CD8-positive, alpha-beta memory T cell (primary cell): ENCODE measurements at places on chromosomes 11 and 22. TPM values are rescaled to one million over a fixed set of nuclear protein-coding genes. Genes with fewer than 3 reads are reported as not detected.
A peak's percentile ranks its signal among the peaks of the same experiment; 100 is the strongest.

DNA sequence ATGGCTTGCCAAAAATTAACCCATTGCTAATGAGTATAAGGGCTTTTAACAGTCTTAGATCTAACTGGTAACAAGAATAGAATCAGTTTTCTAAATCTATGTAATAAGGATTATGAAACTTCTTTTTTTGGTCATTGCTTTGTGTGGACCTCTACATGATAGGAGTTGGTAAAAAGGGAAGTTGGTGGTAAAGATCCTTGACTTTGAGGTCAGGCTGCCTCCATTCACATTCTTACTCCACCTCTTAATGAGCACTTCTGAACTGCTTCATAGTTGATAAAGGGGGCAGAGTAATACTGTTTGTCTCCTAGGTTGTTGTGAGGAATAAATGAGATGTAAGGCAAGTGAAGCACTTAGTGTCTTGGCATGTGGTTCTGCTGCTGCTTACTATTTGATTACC is 10.6 kb downstream of the EIF3M start:
- no peak for DNase-seq

DNA sequence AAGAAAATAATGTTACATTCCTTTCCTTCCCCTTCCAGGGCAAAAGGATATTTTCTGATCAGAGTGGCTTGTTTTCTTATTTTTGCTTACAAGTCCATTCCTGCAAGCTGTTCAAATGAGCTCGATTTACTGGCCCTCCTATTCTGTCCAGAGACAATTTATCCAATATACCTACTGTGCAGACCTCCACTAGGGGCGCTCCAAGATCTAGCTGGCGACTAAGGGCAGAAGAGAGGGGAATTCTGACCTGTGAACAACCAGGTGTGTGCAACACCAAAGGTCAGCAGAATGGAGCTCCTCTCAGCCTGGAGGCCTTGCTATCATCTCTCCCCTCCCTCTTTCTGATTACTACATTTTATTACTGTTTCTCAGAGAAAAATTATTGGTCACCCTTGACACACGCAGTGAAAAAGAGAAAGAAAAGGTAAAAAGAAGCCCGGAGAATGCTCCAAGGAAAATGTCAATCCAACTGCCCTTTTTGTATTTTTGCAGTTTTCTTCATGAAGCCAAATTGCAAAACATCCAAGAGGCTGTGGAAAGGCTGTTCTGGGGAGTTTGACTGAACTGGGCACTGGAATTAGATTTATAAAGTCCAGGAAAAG is 3.2 kb downstream of the SEZ6L start:
- DNase-seq, result no peak

DNA sequence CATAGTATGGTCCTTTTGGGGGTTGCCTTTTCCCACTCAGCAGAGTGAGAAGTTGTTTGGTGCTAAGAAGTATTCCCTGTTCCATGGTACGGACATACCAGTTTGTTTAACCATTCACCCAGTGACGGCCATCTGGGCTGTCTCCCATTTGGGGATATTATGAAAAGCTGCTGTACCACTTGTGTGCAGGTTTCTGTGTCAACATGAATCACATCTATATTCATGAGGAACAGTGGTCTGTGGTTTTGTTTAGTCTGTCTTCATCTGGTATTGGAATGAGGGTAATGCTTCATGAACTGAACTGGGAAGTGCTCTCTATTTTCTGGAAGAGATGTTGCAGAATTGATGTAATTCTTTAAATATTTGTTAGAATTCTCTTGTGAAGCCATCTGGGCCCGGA is 89.5 kb downstream of the TRMU start:
- DNase-seq, result no peak

DNA sequence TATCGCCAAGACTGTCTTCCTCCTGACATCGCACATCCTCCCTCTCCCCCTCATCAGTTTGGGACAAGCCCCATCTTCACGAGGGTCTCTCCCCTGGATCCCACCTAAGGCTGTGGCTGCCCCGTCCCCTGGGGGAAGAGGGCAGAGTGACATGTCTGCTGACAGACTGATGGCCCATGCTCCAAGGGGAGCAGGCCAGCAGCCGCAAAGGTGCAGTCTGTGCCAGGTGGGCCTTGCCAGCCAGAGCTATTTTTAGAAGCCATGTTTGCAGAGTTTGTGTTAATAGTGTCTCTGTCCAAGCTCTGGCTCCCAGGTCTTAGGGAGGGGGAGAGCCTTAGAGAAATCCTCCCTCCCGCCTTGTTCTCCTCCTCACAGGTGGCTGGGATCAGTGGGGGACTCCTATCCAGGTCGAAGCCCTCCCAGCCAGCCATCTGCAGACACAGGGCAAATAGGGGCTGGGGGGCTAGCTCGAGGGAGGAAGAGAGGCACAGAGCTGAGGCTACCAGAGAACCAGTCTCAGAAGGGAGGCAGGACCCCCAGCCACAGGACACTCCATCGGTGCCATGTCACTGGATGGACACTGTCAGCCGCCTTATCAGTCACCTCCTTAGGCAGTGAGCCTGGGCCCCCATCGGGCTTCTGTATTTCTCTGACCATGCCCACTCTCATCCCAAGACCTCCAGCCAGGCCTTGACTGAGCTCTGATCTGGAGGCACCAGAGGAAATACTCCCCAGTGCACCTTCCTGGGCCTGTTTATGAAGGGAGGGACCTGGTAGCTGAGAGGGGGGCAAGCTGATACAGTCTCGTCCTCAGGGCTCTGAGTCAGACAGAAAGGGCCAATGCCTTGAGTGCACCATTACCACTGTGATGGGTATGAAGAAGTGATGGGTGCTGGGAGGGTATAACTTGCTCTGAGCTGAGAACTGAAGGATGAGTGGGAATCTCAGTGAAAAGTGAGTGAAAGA is 49.3 kb downstream of the CHRDL2 start:
- no peak for DNase-seq

GRCh38 chr11:22795914-22796313 is 33.7 kb downstream of the SVIP start:
- DNase-seq, result no peak

- DNase-seq, result no peak
These were observed 3.8 kb upstream of the OR52I2 start for GRCh38 chr11:4577761-4578160.

DNA sequence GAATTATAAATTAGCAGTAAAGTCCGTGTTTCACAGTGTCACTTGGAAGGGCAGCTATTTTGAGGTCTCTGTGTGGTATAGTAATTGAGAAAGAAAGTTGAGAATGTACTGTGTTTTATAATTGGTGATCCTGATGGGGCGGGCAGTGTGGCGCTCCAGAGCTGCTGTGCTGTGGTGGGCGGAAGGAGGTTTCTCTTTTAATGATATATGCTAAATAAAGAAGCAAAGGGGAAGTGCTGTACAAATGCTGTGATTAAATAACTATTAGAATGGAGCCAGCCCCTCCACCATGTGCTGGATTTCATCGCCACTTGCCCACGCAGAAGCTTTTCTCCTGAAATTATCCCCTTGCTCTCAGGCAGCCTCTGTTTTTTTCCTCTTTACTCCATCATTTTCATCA is 24.6 kb downstream of the ATXN10 start:
- DNase-seq, result no peak

GRCh38 chr22:50248196-50249081 is 2.6 kb downstream of the HDAC10 start:
- no peak for DNase-seq

DNA sequence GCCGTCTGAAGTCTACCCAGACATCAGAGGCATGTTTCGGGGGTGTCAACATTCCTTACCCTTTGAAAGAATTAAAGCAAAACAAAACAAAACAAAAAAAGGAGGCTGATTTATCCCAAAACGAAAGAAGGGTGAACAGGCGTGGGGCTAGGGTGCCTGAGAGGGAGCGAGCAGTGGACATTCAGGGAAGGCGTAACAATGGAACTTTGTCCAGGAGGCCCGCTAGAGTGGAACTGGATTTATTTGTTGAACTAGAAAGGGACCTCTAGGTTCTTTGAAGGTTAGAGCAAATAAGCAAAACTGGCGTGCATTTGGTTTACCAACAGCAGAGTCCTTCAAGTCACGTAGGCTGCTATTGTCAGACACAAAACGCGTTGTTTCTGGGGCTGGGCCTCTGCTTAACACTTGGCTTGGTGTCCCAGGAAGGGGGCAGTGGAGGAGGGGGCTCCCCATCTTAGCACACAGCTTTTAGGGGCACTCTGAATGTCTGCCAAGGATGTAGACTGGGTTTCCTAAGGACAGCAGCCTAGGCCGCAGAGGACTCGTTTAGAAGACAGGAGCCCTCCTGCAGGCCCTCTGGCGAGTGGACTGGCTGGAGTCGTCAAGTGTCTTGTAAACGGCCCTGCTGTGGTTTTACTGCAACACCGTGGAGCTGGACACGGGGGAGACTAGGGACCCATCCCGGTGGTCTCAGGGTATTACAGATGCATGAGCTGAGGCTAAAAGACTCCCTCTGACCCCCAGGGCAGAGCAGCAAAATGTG is 203.7 kb upstream of the SORL1-AS1 start:
- DNase-seq, result no peak

DNA sequence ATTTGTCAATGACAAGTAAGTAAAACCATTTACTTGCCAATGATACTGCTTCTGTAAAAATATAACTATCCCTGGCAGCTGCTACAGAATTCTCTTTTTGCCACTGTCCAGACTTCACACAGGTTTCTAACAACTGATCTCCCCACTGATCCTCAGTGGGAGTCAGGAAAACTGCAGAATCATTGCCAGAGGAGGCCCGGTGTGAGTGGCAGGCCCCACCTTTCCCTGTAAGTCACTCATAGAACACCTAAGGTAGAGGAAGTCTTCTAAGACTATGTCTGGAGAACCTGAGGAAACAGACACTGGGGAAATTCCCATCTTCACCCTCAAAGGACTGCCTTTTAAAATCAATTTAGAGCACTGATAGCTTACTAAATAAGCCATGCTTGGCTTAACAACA is 66.3 kb downstream of the ZC3H12C start:
- DNase-seq, result no peak

GRCh38 chr11:67442504-67443404 is 522 bp downstream of the CORO1B start:
- DNase-seq, result peak; percentile 29

DNA sequence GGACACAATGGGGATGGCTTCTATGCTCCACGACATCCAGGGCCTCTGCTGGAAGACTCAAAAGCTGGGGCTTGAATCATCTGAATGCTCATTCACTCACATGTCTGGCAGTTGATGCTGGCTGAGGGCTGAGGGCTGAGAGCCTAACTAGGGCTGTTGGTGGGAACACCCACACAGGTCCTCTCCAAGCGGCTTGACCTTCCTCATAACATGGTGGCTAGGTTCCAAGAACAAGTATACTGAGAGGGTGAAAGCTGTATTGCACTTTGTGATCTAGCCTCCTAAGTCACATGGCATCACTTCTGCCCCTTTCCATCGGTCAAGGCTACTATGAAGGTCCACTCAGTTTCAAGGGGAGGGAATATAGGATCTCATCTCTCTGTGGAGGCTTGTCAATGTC is 7.5 kb downstream of the TMEM151A start:
- no peak for DNase-seq

The MRGPRX4 gene
- total RNA-seq, result not detected

The DDX25 gene
- total RNA-seq, result 0.46 TPM

The TBX10 gene
- total RNA-seq, result not detected

The GSTP1 gene
- total RNA-seq, result 474 TPM
